ENCODE measurements at places on chromosomes 6 and 20.

DNA sequence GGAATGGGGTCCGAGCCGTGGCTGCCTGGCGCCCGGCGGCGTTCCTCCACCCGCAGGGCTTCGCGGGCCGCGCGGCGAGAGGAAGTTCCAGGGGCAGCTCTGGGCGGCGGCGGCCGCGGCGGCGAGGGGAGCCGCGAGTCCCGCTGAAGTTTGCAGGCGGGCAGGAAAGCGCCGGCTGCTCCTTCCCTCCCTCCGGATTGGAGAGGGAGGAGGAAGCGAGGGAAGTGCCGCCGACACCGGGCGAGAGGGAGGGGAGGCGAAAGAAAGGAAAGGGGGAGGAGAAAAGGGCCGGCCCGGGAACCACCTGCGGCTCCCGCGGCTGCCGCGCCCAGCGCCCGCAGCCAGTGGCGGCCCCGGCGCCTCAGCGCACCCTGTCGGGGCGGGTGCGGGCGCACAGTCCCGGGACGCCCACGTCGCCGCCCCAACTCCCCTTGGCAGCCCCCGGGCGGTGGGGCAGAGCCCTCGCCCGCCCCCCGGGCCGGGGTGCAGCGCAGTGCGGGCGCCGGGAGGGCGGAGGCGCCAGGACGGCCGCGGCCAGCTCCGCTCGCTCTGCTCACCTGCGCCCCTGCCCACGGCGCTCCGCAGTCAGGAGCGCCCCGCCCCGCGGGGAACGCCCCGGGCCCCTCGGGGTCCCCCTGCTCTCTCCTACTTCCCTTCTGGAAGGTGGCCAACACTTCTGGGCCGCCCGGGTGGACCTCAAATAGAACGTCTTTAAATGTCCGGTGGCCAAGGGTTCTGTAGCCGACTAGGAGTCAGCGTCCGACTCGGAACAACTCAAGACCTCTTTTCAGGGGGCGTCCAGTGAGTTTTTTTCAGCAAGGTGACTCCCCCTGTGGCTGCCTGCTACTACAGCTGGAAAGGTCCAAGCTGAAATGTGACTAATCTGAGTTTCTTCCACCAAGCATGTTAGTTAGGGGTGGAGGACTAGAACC lies 80.3 kb upstream of the CCDC28A start:
- peak; percentile 57 for DNase-seq

DNA sequence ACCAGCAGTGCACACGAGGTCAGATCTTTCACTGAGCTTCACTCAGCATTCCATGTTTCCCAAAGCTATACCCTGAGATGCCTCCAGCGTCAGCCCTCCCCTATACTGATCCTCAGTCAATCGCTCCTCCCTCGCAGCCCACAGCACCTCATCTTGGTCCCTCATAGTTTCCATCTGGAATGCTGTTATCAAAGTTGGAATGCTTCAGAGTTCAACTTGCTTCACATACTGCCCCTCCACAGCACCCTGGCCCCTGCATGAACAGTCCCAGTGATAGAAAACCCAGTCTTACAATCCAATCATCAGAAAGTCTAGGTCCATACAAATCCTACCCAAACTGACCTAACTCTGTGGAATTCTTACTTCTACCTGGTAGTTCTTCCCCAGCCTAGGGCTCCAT lies 20.0 kb downstream of the SPAG4 start:
- DNase-seq, result no peak

GRCh38 chr20:13101706-13102105 lies 92.9 kb downstream of the SPTLC3 start:
- DNase-seq, result no peak

GRCh38 chr6:138999949-139000725 lies 12.1 kb upstream of the REPS1 start:
- DNase-seq, result no peak

DNA sequence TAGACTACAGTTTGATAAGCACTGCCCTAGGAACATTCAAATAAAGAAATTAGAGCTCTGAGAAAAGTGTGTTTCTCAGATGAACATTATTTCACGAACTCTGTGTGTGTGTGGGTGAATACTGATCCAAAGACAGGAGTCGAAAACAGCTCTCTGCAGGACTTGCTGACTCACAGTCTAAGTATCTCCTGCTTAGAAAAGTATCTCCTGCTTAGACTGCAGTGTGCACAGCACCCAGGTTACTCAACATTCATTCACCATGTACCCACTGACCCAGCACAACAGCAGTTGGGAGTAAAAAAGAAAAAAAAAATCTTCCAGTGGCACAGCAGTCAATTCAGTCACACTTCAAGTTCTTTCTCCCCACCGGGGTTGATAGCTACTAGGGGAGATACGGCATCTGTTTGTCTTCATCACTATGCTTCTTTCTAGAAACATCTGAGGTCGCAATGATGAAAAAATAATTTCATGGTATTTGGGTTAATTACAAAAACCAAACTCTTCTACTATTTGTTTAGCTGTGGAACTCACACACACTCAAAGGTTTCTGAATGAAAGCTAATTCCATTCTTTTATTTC lies 48.0 kb downstream of the GCLC start:
- no peak for DNase-seq

- no peak for DNase-seq
Observed at GRCh38 chr20:52524861-52525260, 333.3 kb upstream of the ZFP64 start.
